ENCODE measurements at places on chromosomes 7 and 10. TPM values are rescaled to one million over a fixed set of nuclear protein-coding genes. Genes with fewer than 3 reads are reported as not detected.

CHST15 gene
- polyA plus RNA-seq: 23.5 TPM

DNA sequence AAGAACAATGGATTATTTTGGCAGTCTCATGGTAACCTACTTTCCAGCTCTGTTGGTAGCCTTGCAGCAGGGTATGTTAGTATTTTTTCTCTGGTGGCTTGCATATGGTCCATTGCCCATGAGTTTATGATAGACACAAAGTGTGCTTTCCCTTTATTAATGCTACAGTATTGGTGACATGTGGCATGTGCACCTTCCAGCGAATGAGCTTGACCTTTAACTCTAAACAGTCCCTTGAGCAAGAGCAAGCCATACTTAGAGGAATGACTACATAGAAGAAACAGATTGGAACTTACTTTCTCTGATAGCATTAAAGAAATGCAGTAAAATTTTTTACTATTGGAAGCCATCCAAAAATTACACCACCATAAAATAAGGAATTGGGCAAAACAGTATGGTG lies 73.9 kb downstream of the VTI1A start:
- DNase-seq: no peak

DNA sequence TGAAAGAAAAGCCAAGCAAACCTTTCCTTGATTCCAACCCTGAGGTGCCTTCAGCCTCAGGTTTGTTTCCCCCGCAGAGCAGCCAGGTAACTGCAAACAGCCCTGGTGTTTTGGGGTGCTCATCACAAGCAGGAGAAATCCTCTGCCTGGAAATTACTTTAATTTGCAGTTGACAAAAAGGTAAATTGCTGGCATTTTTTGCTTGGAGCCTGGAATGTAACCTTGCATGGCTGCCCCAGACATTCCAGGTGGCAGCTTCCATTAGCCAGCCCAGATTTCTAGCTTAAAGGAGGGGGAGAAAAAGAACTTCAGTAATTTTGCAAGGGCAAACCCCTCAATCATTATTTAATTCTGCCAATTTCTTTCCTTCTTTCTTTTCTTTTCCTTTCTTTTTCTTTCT lies 194.4 kb downstream of the MYOF start:
- DNase-seq: no peak

DNA sequence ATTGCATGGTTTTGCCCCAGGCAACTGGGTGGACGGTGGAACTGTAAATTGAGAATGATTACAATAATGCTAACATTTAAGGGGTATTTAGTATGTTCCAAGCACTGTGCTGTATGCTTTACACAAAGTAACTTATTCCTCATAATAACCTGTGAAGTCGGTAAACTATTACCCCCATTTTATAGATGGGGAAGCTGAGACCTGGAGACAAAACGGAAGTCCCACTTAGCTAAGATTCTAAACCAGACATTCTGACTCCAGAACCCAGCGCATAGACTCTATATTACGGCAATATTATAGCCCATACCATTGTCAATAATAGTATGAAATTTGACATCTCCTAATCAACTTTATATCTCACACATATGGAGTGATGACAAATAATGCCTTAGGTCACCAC lies 39.9 kb upstream of the TMEM236 start:
- DNase-seq: no peak

DNA sequence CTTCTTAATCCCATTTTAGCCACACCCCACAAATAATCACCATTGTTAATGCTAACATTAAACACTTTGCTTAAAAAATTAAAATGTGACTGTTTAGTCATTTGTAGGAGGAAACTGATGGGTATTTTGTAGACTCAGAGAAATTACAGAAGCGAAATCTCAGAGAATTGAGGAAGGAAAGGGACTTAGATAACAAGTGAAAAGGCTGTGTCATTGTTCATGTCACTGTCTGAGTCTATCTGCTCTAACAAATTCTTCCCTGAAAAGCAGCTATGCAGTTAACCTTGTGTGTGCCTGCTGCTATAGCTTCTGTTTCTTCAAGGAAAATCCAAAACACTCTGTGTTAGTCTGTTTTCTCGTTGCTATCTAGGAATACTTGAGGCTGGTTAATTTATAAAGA lies 40.9 kb upstream of the PLXDC2 start:
- no peak for DNase-seq

DNA sequence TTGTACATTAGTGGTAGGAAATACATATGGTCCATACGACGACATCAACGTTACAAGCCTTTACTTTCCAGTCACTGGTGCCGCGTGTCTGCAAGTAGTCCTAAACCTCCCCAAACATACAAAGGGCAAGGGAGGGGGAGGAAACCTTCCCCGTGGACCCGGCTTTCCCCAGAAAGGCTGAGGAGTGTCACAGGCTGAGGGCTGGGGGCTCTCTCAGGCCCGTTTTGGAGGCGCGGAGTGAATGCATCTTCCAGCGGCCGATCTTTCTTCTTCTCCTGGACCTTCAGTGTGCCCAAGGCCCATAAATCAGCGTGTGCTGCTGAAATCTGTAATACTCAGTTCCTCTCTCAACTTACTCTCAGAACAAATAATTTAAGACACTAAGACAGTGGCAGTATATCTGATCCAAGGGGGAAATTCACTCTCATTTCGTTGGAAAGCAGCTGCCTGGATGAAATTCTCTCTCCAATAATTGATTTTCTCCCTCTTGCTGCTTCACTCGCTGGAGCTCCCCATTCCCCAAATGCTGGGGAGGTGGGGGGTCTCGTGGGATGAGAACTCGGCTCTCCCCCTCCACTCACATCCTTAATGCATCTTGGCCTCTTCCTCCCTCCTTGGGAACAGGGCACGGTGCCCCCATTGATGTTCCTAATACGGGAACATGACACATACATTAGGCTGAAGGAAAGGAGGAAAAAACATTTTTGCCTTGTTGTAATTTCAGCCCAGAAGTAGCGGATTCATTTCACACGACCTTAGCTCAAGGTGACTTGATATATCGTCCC lies 126.1 kb downstream of the ADARB2 start:
- DNase-seq: no peak

GRCh38 chr10:32054094-32054493 lies 2.1 kb downstream of the KIF5B start:
- no peak for DNase-seq

GRM3 gene
- polyA plus RNA-seq: 0.07 TPM

GRCh38 chr7:39349452-39350123 lies 216.6 kb upstream of the YAE1 start:
- DNase-seq: no peak

DNA sequence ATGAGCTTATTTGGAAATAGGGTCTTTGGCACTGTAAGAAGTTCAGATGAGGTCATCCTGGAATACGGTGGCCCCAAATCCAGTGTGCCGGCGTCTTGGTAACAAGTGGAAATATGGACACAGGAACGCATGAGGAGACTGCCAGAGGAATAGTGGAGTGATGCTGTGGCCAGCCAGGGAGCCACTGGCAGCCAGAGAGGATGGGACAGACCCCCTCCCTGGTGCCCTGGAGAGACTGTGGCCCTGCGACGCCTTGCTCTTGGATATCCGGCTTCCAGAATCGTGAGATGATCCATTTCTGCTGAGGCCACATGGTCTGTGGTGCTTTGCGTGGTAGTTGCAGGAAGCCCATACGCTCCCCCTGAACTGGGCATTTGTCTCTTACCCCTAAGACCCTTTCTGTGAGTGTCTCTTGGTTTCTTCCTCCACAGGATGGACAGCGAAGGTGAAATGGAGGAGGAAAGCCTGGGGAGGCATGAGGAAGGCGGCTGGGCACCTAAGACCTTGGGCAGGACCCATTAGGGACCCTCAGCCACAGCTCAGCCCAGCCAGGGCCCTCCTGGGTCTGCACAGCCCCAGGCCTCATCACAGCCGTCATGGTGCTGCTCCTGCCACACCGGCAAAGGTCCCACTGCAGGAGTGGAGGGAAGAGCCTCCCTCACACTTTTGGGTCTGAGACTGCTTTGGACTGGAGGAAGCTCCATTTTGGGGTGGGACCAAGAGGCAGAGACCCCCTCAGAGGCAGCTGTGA lies 53.6 kb downstream of the INSIG1 start:
- DNase-seq: no peak

DNA sequence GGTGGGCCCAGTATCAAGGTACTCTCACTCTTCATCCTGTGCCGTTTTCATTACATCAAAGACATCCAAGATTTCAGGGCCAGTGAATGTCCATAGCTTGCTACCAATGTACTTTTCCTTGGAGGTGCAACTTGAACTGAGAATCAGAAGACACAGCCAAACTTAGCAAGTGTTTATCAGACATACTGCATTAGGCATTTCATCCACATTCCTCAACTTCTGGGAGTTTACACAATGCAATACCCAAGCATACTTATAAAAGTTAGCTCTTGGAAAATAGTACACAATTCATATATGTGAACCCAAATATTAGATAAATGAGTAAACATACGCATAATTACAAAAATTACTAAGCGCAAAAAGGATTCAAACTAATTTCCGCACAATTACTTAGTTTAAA lies 216.3 kb upstream of the RHOBTB1 start:
- DNase-seq: no peak

DNA sequence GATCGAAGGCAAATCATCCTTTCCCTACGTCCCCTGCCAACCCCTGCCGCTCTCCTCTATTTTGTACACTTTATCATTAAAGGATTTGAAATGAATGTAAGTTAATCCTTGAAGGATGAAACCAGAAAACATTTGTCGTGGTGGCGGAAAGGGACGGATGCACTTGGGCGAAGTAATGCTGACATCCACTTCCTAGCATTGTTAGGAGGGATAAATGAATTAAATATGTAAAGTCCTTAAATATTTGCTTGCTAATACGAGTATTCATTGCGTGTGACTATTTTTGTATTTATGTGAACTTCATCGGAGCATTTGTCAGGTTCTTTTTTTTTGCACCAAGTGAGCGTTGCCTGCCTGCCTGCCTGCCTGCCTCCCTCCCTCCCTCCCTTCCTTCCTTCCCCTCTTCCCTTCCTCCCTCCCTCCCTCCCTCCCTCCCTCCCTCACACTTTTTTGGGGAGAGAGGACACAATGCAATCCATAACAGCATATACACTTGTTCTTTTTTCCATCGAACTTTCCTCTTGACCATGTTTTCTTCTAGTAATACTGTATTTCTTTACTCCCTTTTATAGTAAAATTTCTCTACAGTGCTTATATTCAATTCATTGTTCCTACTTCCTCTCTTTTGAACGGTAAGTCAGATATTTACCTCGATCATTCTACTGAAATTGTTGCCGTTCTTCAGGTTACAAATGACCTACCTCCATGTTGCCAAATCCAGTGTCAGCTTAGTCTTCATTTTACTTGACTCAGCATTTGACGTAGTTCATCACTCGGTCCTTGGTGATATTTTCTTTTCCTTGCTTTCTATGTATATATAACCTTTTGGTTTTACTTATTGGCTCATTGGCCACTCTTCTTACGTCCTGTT lies 831 bp downstream of the CCDC7 start:
- peak; percentile 64 for DNase-seq

DNA sequence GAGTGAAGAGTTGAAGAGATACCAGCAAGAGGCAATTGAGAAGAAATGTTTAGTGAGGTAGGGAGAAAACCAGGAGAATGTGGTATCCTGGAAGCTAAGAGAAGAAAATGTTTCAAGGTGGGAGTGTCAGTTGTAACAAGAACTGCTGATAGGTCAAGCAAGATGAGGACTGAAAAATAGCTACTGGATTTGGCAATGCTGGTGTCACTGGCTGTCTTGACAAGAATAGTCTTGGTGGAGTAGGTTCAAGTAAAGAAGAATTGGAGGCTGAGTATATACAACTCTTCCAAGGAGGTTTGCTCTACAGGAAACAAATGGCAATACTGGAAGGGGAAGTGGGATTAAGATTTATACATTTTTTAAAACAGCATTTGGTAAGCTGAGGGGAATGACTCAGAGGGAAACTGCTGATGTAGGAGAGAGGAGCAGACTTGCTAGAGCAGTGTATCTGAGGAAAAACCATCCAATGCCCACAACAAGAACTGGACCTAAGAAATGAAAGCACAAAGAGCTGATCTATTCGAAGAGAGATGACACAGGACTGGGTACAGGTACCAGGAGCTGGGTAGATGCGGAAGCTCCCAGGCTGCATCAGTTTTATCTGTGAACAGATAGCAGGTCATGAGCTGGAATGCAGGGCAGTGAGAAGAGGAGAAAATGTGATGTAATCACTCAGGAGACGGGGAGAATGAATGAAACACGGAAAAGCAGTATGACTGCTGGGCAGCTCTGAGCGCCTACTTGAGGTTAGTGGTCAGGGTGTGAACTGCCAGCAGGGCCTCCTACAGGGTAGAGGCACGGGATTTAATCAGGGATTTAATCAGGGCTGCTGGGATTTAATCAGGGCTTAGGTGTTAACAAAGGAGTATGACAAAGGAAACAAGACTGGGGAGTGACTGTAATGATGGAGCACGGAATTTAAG lies 34.5 kb downstream of the FAM25A start:
- DNase-seq: no peak

GRCh38 chr10:93767724-93768399 lies 10.1 kb downstream of the LGI1 start:
- DNase-seq: no peak

SUPV3L1 gene
- 44.1 TPM for polyA plus RNA-seq

DNA sequence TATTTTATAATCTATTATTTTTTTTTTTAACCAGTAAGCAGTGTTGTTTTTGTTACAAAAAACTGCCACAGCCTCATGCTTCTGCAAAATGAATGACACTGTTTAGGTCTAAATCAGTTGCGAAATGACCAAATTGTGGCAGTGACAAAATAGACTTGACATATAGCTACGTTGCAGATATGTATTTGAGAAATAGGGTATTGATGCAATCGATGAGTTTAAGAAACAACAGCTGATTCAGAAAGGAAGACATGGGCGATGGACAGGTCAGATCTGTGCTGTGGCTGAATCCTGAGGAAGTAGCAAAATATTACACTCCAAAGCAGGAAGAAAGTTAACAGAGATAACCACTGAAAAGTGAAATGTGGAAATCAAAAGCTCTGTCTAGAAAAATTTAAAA lies 89.0 kb upstream of the STEAP4 start:
- no peak for DNase-seq

DNA sequence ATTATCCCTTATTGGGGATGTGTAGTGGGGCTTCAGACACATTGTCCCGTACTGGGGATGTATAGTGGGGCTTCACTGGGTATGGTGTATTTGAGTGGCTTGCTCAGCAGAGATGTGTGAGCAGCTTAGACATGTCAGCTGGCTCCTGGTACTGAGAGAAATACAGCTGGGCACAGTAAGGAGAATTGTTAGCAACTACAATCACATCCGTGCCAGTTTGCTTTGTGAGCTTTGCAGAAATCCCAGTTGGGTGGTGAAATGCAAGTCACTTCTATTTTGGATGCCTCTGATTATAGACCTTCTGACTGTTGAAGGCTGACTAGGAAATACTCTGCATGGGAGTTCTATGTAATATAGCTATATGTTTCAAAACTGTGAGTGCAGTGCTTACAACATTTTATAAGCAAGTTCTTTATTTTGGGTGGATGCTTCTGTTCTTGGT lies 10.8 kb downstream of the CCNY start:
- no peak for DNase-seq
